ENCODE measurements at places on chromosomes 2 and 18.

- no peak for DNase-seq
Observed at GRCh38 chr2:20487030-20487391, 40.1 kb downstream of the RHOB start.

- DNase-seq: no peak
Observed at GRCh38 chr2:134287323-134287722, 33.5 kb downstream of the MGAT5 start.

DNA sequence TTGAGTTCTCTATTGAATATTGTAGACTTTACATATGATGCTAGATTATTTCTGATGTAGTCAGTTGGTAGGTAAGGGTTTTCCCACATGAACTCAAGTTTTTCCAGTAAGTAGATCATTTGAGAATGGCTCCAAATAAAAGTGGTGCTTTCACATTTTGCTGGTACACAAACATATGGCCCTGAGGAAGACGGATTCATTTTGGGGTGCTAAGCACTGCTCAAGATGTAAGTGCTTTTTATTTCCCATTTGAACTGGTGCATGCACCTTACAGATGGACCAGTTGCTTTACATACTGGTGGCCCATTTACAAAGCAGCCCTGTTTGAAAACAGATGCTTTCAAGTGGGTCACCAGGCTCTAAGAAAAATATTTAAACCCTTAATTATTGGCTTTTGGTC lies 266.7 kb downstream of the MEIS1 start:
- no peak for DNase-seq

DNA sequence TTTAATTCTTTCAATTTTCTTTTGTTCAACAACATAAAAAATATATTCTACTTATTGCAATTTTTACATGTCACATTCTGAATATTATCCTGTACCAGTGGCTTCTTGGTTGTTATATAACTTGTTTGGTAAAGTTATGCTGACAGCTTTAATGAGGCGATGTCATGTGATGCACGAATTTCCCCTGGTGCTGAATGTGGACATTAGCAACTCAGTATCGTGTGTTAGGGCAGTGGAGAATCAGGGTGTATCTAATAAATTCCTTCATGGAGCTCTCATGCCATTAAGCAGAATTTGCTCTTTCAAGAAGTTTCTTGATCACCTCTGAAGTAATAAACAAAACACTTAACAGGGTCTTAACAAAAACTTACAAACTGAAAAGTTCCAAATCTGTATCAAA lies 99.6 kb upstream of the DNMT3A start:
- no peak for DNase-seq

GRCh38 chr2:88110830-88111229 lies 17.0 kb downstream of the FABP1 start:
- DNase-seq: no peak

GRCh38 chr2:169636440-169637097 lies 52.4 kb downstream of the PPIG start:
- DNase-seq: no peak

Data from eye (tissue), 1 donor.